Neural crest cell (in vitro differentiated cells): ENCODE measurements at places on chromosomes 11 and 22. TPM values are rescaled to one million over a fixed set of nuclear protein-coding genes. Genes with fewer than 3 reads are reported as not detected.

Gene KRTAP5-9
- not detected in 2 replicates for total RNA-seq

Gene HEPN1
- total RNA-seq: not detected in 2 replicates

Gene MRGPRF
- total RNA-seq: 0.16 and 0.23 TPM in 2 replicates

Gene NXPE1
- not detected in 2 replicates for total RNA-seq

Gene CHEK2
- 44.2 and 45.0 TPM in 2 replicates for total RNA-seq

Gene CDKN1C
- 78.3 and 80.0 TPM in 2 replicates for total RNA-seq

Gene CTSW
- total RNA-seq: not detected in 2 replicates

Gene CHADL
- 0.61 and 1.8 TPM in 2 replicates for total RNA-seq

Gene IGF2
- 19.0 and 20.1 TPM in 2 replicates for total RNA-seq

Gene WT1
- total RNA-seq: not detected in 2 replicates

Gene SLC6A5
- 0.05 TPM in 1 of 2 replicates, not detected in the other for total RNA-seq

Gene FXYD2
- total RNA-seq: 0.18 and 0.26 TPM in 2 replicates

Gene FBXO3
- 23.2 TPM in 2 replicates for total RNA-seq

Gene ARHGAP8
- 0.61 and 0.96 TPM in 2 replicates for total RNA-seq
